ENCODE measurements at places on chromosomes 5 and 9. TPM values are rescaled to one million over a fixed set of nuclear protein-coding genes. Genes with fewer than 3 reads are reported as not detected.
A peak's percentile ranks its signal among the peaks of the same experiment; 100 is the strongest.

GRCh38 chr5:143658956-143659355 lies 153.0 kb upstream of the HMHB1 start:
- DNase-seq, result no peak
- no peaks in the 10 kb centered on the region for H3K27me3 ChIP-seq
- no peak overlapping the region for H3K4me3 ChIP-seq
- no peaks in the 10 kb centered on the region for H3K4me1 ChIP-seq
- no peak overlapping the region for H3K27ac ChIP-seq

DNA sequence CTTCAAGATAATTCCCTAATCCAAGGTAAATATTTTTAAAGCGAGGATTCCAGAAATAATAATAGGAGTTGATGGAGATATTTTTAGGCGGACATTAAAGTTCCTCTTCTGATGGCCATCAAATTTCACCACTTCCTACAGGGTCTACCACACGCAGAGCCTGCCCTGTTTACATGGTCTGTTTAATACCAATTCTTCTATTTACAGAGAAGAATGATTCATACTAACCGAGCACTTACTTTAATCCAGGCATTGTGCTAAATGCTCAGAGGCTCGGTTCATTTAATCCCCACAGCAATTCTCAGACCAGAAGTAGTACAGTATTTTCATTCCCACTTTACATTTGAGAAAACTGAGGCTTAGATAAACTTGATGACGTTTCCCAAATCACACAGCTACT lies 3.0 kb upstream of the ITGA1 start:
- no peak overlapping the region for H3K27ac ChIP-seq
- H3K27me3 ChIP-seq, result no peaks in the 10 kb centered on the region
- no peaks in the 10 kb centered on the region for H3K36me3 ChIP-seq
- H3K4me3 ChIP-seq, result no peak overlapping the region
- peaks cover 17% of the 10 kb centered on the region for H3K4me1 ChIP-seq

DNA sequence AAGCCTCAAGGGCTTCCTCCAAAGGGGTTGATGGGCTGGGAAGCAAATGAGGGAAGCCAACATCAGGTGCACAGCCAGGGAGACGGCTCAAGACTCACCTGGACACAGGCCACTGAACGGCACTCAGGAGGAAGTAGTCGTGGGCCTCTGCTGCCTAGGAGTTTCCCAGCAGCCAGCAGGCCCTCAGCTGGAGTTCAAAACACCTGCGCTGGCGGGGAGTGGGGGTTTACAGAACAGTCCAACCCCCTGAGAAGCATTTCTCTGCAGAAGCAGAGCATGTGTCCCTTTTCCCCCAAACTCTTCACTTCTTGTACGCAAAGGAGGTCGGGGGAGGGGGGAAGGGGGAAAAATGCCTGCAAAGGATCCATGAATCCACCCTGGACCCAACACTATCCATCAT lies 2.3 kb downstream of the WHRN start:
- no peak overlapping the region for H3K4me3 ChIP-seq

- no peaks in the 10 kb centered on the region for H3K4me1 ChIP-seq
- H3K4me3 ChIP-seq, result no peak overlapping the region
- no peaks in the 10 kb centered on the region for H3K27me3 ChIP-seq
- H3K27ac ChIP-seq, result no peak overlapping the region
Observed at GRCh38 chr5:149782018-149782894, 52.1 kb downstream of the PPARGC1B start.

The AIF1L gene
- total RNA-seq, result not detected

- no peak overlapping the region for H3K27ac ChIP-seq
- H3K4me3 ChIP-seq, result no peak overlapping the region
- peaks cover 4% of the 10 kb centered on the region for H3K36me3 ChIP-seq
- DNase-seq, result no peak
- no peaks in the 10 kb centered on the region for H3K27me3 ChIP-seq
Observed at GRCh38 chr5:143114481-143114880, 289.0 kb downstream of the NR3C1 start.

DNA sequence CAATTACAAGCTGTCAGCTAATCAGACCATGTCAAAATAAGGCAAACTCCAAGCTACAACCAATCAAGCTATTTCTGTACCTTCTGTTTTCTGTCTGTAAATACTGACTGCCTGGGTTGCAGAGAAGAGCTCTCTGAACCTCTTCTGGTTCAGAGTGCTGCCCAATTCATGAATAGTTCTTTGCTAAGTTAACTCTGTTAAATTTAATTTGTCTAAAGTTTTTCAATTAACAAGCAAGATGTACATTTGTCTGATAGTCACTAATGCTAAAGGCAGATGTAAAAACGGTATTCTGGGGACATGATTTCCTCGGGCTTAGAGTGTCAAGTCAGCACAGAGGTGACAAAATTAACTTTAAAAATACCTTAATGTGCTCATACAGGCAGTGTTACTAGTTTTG lies 408.3 kb upstream of the CLINT1 start:
- H3K4me3 ChIP-seq, result no peak overlapping the region
- no peaks in the 10 kb centered on the region for H3K4me1 ChIP-seq
- H3K27me3 ChIP-seq, result no peaks in the 10 kb centered on the region
- DNase-seq, result no peak

DNA sequence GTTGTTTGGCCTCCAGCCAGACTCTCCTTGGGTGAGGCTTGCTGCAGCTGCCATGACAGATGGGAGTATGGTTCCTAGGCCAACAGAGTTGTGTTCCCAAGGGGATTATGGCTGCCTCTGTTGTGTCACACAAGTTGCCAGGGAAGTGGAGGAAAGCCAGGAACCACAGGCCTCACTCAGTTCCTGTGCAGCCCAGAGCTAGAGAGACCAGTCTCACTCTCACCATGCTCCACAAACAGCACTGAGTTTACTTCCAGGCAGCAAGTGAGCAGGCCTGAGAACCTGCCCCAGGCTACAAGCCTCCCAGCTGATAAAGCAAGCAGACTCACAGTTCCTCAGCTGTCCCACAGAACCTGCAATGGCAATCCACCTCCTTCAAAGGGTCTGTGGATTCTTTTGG lies 273.6 kb upstream of the TAS2R1 start:
- no peaks in the 10 kb centered on the region for H3K4me1 ChIP-seq
- DNase-seq, result no peak
- H3K36me3 ChIP-seq, result no peaks in the 10 kb centered on the region
- H3K27me3 ChIP-seq, result no peaks in the 10 kb centered on the region
- no peak overlapping the region for H3K27ac ChIP-seq

The C8G gene
- total RNA-seq, result 1.9 TPM

DNA sequence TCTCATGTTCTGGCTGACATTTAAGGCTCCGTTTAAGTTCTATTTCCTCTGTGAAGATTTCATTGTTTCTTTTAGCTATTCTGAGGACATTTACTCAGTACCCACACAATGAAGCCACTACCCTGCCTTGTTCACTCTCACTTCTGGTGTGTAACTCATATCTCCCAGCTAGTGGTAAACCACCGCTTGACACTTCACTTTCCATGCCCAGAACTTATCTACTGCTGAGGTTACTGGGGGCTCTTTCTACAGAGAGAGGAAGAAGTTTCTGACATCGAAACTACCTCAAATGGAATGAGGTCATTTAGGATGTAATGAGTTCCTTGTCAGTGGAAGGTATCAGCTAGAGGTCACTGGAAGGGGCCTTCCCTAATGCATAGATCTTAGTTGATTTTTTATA lies 501.5 kb downstream of the DMAC1 start:
- no peak overlapping the region for H3K4me3 ChIP-seq
- DNase-seq, result no peak
- H3K27ac ChIP-seq, result no peak overlapping the region
- no peaks in the 10 kb centered on the region for H3K27me3 ChIP-seq

The PRRX2 gene
- total RNA-seq, result 0.26 TPM

The ENHO gene
- not detected for total RNA-seq

DNA sequence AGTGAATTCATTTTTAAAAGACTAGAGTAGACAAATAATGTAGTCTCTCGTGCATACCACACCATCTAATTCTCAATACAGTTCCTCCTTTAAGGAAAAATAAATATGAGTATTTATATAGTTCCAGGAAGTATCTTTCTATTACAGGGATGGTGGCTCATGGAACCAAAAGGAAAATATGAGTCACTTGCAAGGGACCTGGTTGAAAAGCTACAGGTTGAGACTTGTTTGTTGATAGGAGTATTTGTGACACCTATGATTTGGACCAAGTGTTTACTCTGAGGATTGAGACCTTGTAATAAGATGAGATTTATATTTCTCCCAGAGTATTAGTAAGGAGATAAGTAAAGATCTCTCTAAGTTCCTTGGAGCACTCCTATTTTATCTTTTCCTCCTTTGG lies 67.4 kb downstream of the CDO1 start:
- peaks cover 9% of the 10 kb centered on the region for H3K27me3 ChIP-seq
- H3K4me3 ChIP-seq, result no peak overlapping the region

- DNase-seq, result no peak
- peaks cover 12% of the 10 kb centered on the region for H3K36me3 ChIP-seq
- H3K27ac ChIP-seq, result no peak overlapping the region
- H3K27me3 ChIP-seq, result no peaks in the 10 kb centered on the region
Observed at GRCh38 chr9:134053941-134054761, 13.7 kb downstream of the BRD3 start.

DNA sequence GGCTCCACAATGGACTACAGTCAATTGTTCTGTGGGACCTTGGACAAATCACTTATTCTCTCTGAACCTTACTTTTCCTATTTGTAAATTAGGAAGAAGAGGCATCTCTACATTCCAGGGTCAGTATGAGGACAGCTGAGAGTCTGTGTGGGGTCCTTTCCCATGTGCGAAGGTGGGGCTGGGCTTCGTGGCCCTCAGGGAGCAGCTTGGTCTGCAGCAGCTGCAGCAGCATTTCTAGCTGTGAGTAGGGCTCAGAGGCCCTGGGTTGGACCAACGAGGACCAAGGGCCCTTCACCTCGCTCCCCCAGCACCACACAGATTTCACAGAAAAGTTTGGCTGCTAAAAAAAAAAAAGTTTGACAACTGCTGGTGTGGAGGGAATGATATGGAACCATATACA lies 9.4 kb upstream of the DDX41 start:
- H3K27me3 ChIP-seq, result no peaks in the 10 kb centered on the region
- no peak overlapping the region for H3K27ac ChIP-seq
- no peak for DNase-seq
- no peaks in the 10 kb centered on the region for H3K4me1 ChIP-seq
- H3K36me3 ChIP-seq, result peaks cover 15% of the 10 kb centered on the region

GRCh38 chr9:121424024-121424432 lies 54.0 kb upstream of the STOM start:
- DNase-seq, result no peak
- H3K4me3 ChIP-seq, result no peak overlapping the region
- no peaks in the 10 kb centered on the region for H3K4me1 ChIP-seq
- H3K27ac ChIP-seq, result no peak overlapping the region

GRCh38 chr9:87179553-87180340 lies 232.4 kb upstream of the GAS1 start:
- DNase-seq, result no peak
- no peak overlapping the region for H3K4me3 ChIP-seq
- H3K27ac ChIP-seq, result no peak overlapping the region
- no peaks in the 10 kb centered on the region for H3K4me1 ChIP-seq
- H3K27me3 ChIP-seq, result no peaks in the 10 kb centered on the region
- H3K36me3 ChIP-seq, result no peaks in the 10 kb centered on the region

The C9orf152 gene
- 0.10 TPM for total RNA-seq

DNA sequence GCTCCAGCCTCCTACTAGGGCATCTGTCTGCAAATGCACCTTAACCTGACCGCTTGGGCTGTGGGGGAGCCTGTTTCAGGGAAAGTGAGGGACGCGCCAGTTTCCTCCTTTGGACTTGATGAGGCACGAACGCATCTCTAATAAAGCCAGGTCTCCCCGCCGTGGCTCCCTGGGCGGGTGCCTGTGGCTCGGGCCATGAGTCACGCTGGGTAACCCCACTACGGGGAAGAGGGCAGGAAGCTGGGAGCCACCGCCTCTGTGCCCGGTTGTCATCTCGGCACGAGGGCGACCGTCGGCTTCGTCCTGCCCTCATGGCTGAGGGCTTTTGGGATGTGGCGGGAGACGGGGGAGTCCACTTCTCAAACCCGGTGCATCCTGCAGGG lies 12.1 kb downstream of the NOTCH1 start:
- peak overlapping the region; percentile 50 for H3K4me3 ChIP-seq
- peak; percentile 48 for DNase-seq
- peak overlapping the region; percentile 78 for H3K27ac ChIP-seq

DNA sequence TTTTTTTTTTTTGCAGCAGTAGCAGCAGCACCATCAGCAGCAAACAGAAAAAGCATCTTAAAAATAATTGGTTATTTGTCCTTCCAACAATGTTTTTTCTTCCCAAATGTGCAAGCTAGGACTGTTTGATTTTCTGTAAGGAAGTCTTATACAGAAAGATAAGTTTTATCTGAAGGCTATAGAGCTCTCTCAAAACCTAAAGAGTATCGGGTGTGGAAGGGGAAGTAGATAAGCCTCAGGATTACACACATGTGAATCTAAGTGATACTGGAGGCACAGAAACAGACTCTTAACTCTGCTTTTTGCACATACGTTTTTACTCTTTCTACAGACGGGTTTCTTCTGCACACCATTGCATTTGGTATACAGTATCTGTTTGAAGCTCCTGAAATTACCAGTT lies 184.4 kb upstream of the FTMT start:
- no peaks in the 10 kb centered on the region for H3K36me3 ChIP-seq
- no peak overlapping the region for H3K27ac ChIP-seq
- no peaks in the 10 kb centered on the region for H3K27me3 ChIP-seq
- no peak overlapping the region for H3K4me3 ChIP-seq
- DNase-seq, result no peak
- H3K4me1 ChIP-seq, result no peaks in the 10 kb centered on the region

The ABO gene
- total RNA-seq, result 0.49 TPM

The GPR151 gene
- not detected for total RNA-seq

DNA sequence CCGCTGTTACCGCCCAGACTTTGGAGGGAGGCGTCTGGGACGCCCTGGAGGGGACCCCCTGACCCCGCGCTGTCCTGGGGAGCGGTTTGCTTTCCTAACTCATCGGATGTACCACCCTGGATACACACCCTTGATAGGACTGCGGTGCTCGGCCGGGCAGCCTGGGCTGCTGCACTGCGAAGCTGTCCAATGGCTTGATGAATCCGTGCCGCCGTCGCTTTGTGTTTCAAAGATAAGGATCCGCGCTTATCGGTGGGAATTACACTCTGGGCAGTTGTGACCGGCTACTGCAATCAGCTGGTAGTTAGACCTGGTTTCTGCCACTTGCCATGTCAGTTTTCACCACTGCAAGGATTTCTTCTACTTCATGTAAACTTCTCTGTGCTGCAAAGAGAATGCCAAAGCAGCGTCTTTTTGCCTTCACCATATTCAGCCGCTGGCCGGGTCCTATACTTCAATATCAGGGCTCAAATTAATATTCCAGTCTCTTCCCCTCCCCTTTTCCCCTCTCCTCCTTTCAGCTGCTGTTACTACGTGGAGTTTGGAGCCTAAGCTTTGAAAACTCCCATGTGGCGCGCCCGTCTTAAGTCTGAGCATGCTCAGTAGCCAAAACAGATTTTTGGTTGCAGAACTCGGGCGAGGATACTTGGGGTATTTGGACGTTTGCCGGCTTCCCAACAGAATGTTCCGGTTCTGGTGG lies 727 bp downstream of the SMAD5 start:
- no peaks in the 10 kb centered on the region for H3K4me1 ChIP-seq
- peak overlapping the region; percentile 50 for H3K27ac ChIP-seq
- DNase-seq, result peak; percentile 4
- no peaks in the 10 kb centered on the region for H3K27me3 ChIP-seq
- no peaks in the 10 kb centered on the region for H3K36me3 ChIP-seq
- H3K4me3 ChIP-seq, result peak overlapping the region; percentile 90
